Activated CD4-positive, alpha-beta T cell treated with anti-CD3 and anti-CD28 coated beads for 4 hours (primary cell): ENCODE measurements at places on chromosomes 1 and 21.

GRCh38 chr1:226529891-226530290 lies 18.7 kb upstream of the STUM start:
- no peak for DNase-seq

DNA sequence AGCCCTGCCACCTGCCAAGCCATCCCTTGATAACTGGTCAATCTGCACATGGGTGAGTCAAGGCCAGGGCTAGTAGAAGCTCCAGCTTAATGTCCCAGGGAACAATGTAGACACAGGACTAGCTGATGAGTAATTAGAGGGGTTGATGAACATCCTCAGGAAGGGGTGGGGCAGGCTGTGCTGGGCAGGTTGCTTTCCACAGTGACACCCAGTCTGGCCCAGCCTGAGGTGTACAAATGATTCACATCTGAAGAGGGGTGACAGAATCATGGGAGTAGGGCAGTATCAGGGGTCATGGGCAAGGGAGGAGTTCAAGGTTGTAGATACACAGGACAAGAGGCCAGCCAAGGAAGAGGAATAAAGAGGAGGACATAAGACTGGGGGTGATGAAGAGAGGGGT lies 4.3 kb downstream of the LPAR3 start:
- peak; percentile 47 for DNase-seq

GRCh38 chr1:162161916-162162550 lies 92.5 kb downstream of the NOS1AP start:
- DNase-seq, result no peak

GRCh38 chr1:31510304-31510703 lies 66.0 kb upstream of the TINAGL1 start:
- no peak for DNase-seq

- DNase-seq, result no peak
Measured at GRCh38 chr1:115679141-115679611, 37.4 kb downstream of the VANGL1 start.

DNA sequence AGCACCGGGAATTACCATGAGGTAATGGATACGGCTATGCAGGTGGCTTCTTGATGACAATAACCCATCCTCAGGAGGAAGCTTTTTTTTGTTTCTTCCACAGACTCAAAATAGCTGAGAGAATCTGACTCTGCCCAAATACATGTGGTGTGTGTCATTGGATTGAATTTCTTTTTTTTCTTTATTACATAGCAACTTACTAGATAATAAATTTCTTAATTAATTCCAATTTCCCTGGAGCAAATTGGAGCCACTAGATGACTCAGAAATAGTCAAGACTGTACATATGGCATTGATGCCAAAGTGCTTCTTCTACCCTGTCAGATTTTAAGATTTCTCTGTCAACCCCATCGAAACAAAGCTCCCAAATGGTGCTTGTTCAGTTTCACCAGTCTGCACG lies 42.7 kb downstream of the L1TD1 start:
- no peak for DNase-seq

GRCh38 chr1:17790383-17791054 lies 35.4 kb downstream of the ACTL8 start:
- DNase-seq, result no peak

- no peak for DNase-seq
Measured at GRCh38 chr1:2001773-2002411, 1.7 kb downstream of the CFAP74 start.

- DNase-seq, result no peak
Measured at GRCh38 chr1:166869318-166870099, 6.6 kb downstream of the TADA1 start.

DNA sequence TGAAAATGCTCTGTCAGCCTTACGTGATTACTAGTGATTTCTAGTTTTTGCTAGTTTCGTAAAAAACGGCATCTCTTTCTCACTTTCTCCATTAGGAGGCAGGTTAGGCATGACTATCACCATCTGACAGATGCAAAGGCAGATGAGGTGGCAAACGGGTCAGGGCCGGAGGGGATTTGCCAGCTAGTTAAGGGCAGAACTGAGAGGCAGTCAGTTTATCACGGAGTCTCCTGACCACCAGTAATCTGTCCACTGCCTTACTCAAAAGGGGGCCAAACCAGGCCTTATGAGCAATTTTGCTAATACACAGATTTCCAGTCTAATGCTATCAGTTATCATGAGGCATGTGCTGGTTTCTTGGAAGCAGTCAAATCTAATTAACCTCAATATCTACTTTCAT lies 159.3 kb downstream of the TSEN15 start:
- DNase-seq, result no peak

DNA sequence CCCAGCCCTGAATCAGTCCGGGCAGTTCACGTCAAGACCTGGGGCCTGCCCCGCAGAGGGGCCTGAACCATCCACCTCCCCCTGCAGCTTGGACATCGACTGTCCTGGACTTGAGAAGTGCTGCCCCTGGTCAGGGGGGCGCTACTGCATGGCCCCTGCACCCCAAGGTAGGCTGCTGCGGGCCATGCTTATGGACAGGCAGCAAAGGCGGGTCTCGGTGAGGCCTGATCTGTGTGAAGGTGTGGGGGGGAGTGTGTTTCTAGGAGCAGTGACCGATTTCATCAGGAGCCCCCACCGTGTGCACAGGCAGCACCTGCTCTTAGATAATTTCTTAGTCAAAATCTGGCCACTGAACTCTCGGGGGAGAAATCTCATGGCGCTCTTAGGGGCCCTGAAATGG lies 13.0 kb downstream of the UMODL1 start:
- DNase-seq, result no peak

- no peak for DNase-seq
Measured at GRCh38 chr1:22892789-22893188, 79.9 kb downstream of the LACTBL1 start.

- no peak for DNase-seq
Measured at GRCh38 chr1:236301080-236301957, 19.6 kb upstream of the ERO1B start.

DNA sequence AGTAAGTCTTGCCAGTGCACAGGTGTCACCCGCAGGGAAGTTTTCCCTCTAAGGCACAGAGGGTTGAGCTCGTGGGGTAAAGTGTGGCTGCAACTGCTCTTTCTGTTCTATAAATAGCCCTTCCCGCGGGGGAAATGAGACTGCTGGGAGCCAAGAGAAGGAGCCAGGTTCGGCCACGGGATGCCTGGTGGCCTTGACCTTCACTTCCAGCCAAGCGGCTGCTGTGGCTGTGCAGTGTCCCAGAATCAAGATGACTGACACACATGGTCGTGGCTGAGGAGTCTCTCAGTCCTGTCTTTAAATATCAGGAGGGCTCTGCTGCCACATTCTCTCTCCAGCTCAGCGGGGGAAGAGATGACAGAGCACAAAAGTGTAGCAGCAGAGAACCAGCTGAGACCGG lies 154.1 kb upstream of the VAMP3 start:
- no peak for DNase-seq

- DNase-seq, result no peak
Measured at GRCh38 chr1:62368989-62369388, 49.8 kb upstream of the KANK4 start.

- peak; percentile 54 for DNase-seq
Measured at GRCh38 chr1:8525558-8526275, 207.8 kb downstream of the SLC45A1 start.

DNA sequence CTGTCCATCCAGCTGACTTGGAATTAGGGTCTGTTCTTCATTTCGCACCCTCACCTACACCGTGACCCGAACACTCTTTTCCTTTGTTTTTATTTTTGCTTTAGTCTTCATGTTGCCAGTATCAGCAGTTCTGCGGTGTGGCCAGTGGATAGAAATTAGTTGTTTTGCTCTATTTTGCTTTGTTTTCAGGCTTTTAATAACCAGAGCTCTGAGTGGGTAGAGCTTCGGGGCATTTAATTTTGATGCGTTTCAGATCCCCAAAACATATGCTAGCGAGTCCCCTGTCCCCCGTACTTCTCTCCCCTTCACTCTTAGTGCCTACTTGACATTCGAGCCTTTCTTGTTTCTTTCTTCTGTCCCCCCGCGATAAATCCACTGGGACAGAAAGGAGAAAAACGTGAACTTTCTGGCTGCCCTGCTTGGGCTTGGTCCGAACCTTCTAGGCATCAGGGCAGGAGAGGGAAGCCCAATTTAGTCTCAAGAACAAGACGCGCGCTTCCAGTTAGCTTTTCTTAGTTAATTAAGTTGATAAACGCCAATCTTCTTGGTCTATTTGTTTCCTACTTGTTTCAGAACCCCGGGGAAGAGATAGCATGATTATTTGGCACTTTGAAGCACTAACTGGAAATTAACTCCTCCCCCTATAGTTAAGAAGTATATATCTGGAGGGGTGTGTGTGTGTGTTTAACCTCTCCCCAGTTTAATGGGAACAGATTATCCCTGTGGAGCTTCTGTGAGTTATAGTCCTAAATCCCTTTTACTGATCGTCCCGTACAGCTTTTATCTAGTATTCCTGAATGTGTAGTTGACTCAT lies 839 bp downstream of the SWT1 start:
- peak; percentile 3 for DNase-seq

GRCh38 chr1:217063172-217063908 lies 340.1 kb upstream of the ESRRG start:
- no peak for DNase-seq

- no peak for DNase-seq
Measured at GRCh38 chr1:167617153-167618147, 12.6 kb upstream of the RCSD1 start.

- no peak for DNase-seq
Measured at GRCh38 chr1:21165646-21166045, 11.1 kb downstream of the EIF4G3 start.

GRCh38 chr1:30697571-30698376 lies 25.6 kb downstream of the MATN1 start:
- no peak for DNase-seq

DNA sequence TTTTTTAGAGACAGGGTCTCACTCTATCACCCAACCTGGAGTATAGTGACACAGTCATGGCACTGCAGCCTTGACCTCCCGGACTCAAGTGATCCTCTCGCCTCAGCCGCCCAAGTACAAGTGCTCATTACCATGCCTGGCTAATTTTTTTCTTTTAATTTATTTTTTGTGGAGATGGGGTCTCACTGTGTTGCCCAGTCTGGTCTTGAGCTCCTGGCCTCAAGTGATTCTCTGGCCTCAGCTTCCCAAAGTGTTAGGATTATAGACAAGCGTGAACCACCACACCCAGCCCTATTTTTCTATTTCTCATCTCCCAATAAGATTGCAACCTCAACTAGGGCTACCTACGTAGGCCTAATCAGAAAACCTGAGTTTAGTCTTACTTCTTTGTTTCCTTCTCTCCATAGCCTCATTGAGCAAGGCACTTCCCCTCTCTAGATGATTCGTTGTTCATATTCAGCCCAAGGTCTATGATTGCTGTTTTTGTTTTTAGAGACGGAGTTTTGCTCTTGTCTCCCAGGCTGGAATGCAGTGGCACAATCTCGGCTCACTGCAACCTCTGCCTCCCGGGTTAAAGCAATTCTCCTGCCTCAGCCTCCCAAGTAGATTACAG lies 1.1 kb upstream of the KPNA6 start:
- no peak for DNase-seq

DNA sequence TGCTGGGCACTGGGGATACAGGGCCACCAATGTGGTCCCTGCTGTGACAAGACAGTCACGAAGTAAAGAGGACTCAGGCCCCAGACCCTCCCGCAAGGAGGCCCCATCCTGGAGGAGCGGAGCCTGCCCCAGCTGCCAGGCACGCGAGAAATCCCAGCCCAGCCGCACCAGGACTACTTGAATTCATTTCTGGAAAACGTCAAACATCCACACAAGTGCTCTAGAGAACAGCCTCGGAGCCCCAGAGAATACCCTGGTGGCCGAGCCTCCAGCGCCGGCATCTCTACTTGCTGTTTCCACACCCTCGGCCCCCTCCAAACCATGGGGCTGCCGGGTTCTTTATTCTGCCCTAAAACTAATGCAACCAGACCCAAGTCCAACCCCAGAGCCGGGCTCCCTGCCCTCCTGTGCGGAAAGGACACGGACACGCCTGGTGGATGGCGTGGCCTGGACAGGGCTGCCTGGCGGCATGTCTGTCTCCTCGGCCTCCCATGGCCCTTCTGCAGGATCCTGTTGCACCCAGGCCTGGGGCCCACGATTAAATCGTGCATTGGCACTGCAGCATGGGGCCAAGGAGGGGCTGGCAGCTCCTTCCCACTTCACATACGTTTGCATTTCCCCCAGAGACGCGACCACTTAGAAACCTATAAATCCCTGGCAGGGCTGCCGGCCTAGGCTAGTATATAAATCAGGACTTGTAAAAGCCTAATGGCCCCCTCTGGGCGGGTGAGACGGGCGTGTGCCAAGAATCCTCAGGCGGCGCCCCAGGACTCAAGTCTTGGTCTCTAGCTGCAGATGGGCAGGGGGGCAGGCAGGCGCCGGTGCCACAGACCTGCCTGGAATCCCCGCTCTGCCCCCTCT lies 41.2 kb downstream of the DMRTB1 start:
- no peak for DNase-seq

DNA sequence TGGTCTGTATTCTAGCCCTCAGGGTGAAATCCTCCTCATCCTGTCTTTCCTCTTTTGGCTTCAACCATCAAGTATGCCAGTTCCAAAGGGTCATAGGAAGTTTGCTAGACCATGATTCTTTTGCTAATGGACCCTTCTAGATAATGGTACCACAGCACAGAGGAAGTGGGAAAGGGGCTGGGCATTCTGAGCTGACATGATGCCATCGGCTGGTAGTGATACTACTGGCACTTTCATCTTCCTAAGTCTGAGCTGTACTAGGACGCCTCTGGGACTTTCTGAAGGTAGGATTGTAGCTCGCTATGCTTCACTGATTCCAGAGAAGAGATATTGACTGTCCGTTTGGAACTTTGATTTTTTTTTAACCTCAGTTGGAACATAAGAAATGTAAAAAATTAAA lies 11.4 kb downstream of the FASLG start:
- DNase-seq, result no peak

GRCh38 chr1:3518256-3518655 lies 63.8 kb downstream of the ARHGEF16 start:
- peak; percentile 18 for DNase-seq

GRCh38 chr1:227917081-227917950 lies 30.4 kb downstream of the WNT9A start:
- no peak for DNase-seq

DNA sequence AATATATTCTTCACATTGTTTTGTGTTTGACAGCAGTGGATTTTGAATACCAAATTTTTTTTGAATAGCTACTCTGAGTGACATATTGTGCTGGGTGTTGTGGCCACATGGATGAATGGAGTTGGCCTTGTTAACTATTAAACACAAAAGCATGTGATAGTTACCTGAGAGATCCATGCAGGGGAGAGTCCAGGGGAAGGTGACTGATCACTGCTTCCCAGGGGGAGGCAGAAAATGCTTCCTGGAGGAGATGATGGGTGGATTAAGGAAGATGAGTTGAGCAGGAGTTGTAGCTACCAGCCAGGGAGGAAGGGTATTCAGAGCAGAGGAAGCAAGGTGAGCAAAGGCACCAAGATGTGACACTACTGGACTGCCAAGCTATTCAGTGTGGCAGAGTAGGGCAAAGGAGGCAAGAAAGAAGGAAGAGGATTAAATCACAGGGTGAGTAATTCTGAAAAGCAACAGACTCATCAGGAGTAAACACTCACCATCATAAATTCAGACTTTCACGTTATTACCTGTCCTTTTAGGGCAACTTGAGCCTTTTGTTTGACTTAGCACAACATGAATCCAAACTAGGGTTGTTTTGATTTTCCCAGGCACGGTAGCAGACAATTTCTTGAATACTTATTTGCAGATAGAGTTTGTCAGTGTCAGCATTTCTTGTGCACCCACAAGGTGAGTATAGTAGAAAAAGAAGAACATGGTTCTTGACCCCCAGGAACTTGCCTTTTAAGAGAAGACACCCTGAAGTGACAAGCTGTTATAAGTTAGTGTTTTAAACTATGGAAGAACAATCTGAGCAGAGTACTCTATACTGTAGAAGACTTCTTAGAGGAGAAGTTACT lies 4.2 kb downstream of the CD46 start:
- DNase-seq, result no peak
